NCI-H187 treated with DMSO at 0.1 percent for 48 hours (cell line): ENCODE measurements at places on chromosomes 7 and 10.

GRCh38 chr10:126839094-126839761 lies 66.0 kb upstream of the DOCK1 start:
- no peak for DNase-seq

GRCh38 chr10:107383357-107383756 lies 218.9 kb upstream of the SORCS1 start:
- DNase-seq = no peak

GRCh38 chr10:9268176-9268575 lies 1213.7 kb downstream of the GATA3 start:
- no peak for DNase-seq

DNA sequence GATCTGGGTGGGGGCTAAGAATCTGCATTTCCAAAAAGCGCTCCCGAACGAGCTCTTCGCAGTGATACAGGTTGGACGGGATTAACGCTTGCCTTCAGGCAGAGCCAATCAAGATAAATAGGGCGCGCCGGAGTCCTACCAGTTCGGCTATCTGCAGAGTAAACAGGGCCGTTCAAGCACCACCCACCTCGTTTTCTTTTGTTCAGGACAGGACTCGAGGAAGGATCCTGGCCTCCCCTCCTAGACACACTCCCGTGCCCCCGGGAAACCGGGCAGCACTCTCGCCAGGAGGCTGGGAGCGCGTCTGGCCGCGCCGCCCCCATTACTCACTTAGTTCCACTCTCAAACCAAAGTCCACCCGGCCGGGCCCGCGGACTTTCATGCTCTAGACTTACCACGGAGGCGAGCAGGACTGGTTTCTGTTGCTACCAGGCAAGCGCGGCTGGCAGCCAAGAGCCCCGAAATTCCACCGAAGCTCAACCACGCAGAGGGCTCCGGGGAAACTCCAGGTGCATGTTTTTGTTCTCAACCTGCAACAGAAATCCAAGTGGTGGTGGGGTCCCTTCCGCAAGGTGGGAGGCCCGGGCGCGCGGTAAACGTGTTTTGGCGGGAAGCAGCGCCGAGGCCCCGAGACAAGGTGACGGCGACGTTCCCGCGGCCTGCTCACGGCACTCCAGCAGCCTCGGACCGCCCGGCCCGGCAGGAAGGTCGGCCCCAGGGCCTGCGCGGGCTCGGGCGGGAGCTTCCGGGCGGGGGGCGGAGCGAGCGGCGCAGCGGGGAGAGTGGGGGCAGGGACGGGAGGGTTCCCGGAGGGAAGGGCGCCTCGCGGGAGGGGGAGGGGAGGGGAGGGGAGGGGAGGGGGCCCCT lies 12.7 kb downstream of the HNRNPF start:
- DNase-seq = no peak

- peak; percentile 9 for DNase-seq
These were observed 23.5 kb upstream of the ORC5 start for GRCh38 chr7:104231054-104232046.

DNA sequence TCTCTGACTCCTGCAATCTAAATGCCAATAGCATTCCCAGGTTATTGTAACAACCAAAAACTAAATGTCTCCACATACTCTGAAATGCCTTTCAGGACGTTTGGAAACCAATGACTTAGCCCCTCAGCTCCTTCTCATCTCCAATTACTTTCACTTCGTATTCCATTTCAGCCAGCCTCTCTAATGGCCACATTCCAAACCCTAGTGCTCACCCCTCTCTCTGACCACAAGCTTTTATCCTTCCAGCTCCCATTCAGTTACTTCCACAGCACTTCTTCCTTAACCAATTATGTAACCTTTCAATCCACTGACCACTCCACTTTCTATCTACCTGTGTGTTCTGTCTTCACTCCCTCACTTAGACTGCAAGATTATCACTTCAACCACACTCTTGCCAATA lies 4.3 kb downstream of the NOC3L start:
- no peak for DNase-seq

- no peak for DNase-seq
These were observed 93.9 kb upstream of the SLC26A5 start for GRCh38 chr7:103539875-103540274.

GRCh38 chr10:15879058-15879457 lies 18.8 kb upstream of the MINDY3 start:
- DNase-seq = no peak
